IPS-NIHi11 (cell line): ENCODE measurements at places on chromosomes 2 and 18.

DNA sequence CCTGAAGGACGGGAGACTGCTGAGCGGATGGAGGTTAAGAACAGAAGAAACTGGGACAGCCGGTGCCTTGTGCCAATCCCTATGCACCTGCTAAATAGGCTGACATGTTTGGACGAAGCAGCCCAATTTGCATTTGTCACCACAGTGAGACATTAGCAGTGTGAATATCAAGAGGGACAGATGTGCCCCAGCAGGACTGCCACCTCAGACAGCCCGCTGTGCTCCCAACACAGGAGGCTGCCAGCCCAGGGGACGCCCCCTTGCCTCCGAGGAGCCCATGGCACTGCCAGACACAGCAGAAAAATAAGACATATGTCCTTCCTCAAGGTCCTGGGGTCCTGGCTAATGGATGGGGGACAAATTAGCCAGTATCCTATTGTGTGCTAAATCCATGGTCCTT is 306.7 kb upstream of the POU3F3 start:
- DNase-seq: no peak

DNA sequence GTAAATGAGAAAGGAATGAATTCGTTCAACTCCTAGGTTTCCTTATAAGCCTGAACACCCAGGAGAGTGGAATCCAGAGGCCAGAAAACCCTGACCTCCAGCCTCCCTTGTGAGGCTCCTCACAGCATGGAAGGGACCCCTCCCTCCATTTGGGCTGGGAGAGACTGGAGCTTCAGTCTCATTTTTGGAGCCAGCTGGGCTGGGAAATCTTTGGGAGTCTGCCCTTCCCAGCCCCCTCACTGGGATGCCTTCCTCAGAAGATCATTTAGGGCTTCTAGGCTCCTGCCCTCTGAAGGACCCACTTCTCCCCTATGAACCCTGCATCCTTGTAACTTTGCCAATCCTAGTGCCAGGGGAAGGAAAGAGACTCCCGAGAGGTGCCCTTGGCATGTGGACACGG is 346.1 kb downstream of the CYP26B1 start:
- DNase-seq: no peak

- DNase-seq: no peak
Observed at GRCh38 chr2:44969936-44970335, 28.4 kb downstream of the SIX3 start.

DNA sequence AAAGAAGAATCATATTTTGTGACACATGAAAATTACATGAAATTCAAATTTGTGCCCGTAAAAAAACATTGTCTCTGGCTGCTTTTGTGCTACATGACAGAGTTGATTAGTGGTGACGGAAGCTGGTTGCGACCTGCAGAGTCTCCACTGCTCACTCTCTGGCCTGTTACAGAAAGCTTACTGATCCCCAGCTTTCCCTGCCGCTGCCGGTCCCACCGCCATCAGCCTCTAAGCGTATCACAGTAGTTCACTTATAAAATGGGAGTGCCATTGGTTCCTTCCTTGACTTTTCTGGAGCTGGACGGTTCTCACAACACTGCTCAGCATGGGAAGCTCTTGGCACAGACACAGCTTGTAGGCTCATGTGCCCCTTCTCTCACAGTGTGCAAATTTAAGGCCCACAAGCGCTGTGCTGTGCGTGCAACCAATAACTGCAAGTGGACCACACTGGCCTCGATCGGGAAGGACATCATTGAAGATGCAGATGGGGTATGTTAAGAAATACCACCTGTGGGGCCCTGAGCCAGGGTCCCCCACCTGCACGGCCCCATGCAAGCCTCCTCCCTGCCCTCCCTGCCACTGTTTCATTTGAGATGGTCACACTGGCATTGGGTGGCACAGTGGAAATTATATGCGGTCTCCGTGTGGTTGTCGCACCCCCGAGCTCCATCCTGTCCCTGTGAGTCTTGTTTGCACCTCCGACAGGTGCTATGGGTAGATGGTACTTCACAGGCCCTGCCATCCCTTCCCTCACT is 81.3 kb downstream of the DGKD start:
- no peak for DNase-seq

- no peak for DNase-seq
Observed at GRCh38 chr2:55063713-55064323, 13.6 kb upstream of the RTN4 start.

GRCh38 chr2:34808426-34808825 is 1209.3 kb upstream of the FAM98A start:
- DNase-seq: no peak

- DNase-seq: peak; percentile 90
Observed at GRCh38 chr18:21242141-21242779, at the start of gene GREB1L. Gene GREB1L, plus strand, starts transcription at chr18:21242232. Its CDS starts 141,287 bp downstream, at chr18:21383519.

- no peak for DNase-seq
Observed at GRCh38 chr2:186903216-186903615, 54.2 kb upstream of the ZSWIM2 start.

DNA sequence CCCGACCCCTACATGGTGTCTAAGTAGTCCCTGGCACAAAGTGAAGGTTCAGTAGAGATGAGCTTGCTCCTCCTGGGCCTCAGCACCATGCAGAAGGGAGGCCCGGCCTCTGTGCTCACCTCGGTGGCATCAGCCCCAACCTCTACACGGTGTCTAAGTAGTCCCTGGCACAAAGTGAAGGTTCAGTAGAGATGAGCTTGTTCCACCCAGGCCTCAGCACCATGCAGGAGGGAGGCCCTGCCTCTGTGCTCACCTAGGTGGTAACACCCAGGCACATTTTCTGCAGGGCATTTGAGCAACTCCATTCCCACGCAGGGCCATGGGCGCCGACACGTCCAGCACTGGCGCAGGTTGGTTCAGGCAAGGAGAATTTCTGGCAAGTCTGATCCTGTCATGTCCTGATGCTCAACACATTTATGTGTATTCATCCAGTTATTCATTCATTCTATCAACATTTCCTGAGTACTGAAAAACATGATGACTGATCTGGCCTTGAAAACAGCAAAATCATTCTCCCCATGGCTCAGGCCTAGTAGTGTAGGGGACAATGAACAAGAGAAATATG is 408.2 kb upstream of the MYT1L start:
- no peak for DNase-seq

GRCh38 chr18:44673256-44673880 is 7.3 kb upstream of the SETBP1 start:
- DNase-seq: no peak

- DNase-seq: no peak
Observed at GRCh38 chr2:45653122-45653913, 1.8 kb downstream of the PRKCE start.

DNA sequence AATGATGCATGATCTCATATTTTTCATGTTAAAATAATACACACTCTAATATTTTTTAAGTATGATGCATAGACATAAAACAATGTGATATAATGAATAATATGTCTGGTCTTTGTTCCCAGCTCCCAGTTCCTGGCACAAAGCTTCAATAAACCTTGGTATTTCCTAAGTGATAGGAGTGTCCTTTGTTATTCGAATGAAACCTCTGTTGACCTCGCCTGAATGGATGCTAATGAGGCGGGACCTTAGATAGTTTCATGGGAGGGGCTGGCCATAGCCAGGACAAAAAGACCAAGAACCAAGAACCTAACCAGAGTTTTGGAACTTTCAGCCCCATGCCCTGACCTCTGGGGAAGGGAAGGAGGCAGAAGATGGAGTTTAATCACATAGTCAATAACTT is 257.7 kb upstream of the COPS8 start:
- DNase-seq: peak; percentile 68

- no peak for DNase-seq
Observed at GRCh38 chr2:221807706-221808105, 235.6 kb upstream of the EPHA4 start.

DNA sequence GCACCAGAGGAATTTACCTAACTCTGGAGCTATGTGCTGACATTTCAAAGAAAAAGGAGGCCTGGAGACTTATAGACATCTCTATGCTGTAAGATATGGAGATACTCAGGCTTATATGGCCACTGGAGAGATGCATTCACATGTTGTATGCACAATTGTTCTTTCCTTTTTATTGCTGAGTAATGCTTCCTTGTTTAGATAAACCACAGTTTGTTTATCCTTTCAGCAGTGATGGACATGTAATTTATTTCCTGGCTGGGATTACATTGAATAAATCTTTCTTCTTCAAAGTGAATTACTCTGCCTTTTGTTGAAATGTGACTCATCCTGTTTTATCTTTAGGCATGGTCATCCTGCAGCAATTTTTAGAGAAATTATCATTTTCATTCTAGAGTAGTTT is 716.7 kb upstream of the GCFC2 start:
- DNase-seq: no peak

DNA sequence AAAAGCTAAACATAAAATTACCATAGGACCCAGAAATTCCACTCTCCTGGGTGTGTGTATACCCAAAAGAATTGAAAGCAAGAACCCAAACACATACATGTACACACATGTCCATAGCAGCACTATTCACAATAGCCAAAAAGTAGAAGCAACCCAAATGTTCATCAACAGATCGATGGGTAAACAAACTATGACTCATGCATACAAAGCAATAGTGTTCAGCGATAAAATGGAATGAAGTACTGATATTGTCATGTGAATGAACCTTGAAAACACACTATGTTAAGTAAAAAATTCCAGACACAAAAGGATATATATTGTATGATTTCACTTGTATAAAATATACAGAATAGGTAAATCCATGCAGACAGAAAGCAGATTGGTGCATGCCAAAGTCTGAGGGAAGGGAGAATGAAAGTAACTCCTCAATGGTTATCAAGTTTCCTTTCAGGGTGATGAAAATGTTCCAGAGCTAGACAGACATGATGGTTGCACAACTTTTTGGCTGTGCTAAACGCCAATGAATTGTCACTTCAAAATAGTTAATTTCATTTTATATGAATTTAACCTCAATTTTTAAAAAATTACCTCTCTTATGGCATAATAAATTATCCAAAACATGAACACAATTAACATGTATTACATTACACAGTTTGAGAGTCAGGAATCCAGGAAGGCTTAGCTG is 35.5 kb downstream of the GKN2 start:
- DNase-seq: no peak

DNA sequence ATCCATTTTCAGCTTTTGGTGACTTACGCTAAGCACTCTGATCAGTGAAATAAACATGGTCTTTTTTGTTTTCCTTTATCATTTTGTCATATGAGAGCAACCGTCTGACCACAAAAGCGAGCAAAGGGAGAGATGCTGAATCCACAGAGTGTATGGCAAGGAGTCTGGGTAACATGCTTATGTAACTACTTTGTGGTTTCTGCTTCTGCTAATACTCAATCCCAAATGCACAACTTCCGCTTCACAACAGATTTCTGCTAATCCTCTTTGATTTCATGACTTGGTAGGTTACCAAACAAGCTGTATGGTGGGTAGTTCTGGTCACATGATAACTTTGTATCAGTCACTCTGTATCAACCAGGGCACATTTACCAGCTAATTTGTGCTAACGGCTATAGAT is 908.4 kb upstream of the CRIM1 start:
- no peak for DNase-seq

GRCh38 chr2:76998704-76999103 is 523.5 kb downstream of the LRRTM4 start:
- DNase-seq: no peak
